ENCODE measurements at places on chromosomes 2 and 18.
A peak's percentile ranks its signal among the peaks of the same experiment; 100 is the strongest.

DNA sequence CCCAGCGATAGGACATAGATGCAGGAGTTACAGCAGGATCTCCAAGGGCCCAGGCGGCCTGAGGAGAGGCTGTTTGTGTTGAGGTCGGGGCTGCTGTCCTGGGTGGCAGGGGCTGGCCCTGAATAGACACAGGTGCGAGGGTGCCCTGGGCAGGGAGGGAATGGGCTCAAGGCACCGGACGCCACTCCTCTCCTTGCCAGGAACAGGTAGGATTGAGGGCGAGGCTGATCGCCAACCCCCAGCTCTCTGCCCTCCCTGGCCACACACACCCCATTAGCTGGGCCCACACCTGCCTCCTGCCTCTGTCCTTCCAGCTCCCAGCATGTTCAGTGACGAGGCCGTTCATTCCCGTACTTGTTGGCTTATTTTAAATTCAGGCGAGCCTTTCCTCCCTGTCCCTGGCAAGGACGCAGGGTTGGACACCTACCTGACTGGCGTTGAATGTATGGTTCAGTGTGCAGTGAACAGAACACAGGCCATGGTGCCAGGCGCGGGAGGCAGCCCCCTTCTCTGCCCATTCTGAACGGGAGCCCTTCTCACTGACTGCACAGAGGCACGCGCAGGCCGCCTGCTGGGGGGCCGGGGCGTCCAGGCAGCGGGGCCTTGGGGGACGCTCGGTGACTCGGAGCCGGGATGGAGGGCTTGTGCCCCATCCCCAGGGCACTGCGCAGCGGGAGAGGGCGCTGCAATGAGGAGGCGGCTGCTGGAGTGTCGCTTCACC is 41.3 kb upstream of the SNED1 start:
- DNase-seq = no peak

GRCh38 chr2:62800618-62801017 is 95.1 kb downstream of the EHBP1 start:
- DNase-seq = no peak

DNA sequence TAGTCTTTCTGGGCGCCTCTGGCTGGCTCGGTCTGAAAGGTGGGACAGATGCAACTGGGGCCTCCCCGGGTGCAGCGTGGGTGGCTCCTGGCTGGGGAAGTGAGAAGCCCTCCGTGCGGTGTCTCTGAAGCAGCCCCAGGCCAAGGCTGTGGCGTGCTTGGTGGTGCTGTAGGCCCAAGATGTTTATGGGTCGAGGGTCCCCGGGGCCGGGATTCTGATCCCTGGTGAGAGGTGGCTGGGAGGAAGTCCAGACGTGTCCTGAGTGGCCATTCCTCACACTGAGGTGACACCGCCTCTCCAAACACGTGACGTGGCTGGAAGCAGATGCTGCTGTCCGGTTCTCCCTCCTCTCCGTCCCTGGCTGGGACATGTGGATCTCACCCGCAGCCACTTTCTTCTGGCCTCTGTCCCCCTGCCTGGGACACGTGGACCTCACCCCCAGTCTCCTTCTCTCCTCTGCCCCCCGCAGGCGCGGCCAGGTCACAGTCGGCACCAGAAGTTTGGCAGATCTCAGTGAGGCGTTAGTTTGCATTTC is 12.6 kb downstream of the RTP5 start:
- DNase-seq = peak; percentile 73

GRCh38 chr18:813172-814071 is 1.4 kb upstream of the YES1 start:
- DNase-seq = peak; percentile 55

DNA sequence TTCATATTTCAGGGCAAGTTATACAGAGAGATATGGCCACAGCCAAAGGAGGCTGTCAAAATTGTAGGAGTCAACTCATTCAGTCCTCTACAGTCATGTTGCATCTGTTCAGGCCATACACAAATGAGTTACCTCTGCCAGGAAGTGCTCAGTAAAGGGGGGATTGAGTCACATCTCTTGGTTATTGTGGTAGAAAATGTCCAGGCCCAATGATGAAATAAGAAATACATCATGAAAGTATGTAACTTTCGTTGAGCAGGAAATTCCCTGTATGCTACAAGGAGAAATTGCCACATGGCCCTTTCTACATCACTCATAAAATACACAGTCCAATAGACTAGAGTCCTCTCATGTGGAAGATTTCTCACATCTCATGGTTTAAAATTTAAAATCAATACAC is 103.9 kb upstream of the COL3A1 start:
- DNase-seq = no peak

GRCh38 chr2:200744201-200744602 is 67.5 kb upstream of the BZW1 start:
- no peak for DNase-seq

DNA sequence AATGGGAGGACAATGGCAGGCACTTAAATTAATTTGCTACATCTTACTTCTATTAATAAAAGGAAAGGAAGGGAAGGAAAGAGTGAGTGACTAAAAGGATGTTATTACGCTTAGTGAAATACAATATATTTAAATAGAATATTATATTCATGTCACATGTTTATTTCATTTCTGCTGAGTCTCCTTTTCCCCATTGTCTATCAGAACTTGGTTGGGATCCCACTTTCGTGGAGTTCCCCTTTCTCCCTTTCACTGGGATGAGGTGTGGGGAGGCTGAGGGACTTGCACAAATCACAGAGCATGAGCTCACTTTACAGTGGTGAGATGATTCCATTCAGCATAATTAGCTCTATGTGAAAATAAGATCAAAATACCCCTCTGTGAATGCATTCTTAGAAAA is 730.6 kb downstream of the TSN start:
- no peak for DNase-seq

GRCh38 chr18:54749291-54749690 is 79.0 kb upstream of the RAB27B start:
- DNase-seq = no peak

- DNase-seq = no peak
These were observed 454.7 kb upstream of the CWC22 start for GRCh38 chr2:180461761-180462160.

DNA sequence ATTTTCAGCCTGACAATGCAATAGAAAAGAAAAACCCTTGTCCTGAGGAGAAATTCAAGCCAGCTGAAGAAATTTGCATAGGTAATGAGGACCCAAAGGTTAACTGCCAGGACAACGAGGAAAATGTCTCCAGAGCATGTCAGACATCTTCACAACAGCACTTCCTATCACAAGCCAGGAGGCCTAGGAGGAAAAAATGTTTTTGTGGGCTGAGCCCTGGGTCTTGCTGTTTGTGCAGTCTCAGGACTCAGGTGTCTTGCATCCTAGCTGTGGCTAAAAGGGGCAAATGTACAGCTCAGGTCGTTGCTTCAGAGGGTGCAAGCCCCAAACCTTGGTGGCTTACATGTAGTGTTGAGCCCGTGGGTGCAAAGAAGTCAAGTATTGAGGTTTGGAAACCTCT is 905.1 kb upstream of the FSHR start:
- no peak for DNase-seq

DNA sequence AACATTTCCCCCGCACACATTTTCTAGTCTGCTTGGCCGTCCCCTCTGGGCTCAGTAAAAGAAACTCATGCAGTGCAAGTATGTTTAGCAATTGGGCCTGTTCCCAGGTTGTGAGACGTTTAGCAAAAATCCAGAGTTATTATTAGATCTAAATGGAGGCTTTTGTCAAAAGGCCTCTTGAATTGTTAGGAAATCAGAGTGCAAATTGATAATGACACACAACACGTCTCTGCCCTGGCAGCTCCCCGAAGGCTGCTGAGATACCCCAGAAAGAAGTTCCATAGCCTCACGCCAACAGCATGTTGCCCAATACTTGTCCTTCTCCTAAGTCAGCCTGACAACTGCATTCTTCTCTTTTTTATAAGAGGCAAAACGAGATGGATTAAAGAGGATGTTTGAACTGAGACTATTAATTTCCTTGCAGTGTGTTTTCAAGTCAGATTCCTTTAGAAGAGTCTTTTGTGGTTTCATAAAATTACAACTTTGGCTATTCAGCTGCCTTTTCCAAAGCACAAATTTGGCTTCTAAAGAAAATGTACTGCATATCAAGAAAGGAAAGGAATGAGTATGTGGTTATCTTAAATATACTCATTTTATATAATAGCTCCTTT is 202.2 kb downstream of the TRIB2 start:
- DNase-seq = no peak

DNA sequence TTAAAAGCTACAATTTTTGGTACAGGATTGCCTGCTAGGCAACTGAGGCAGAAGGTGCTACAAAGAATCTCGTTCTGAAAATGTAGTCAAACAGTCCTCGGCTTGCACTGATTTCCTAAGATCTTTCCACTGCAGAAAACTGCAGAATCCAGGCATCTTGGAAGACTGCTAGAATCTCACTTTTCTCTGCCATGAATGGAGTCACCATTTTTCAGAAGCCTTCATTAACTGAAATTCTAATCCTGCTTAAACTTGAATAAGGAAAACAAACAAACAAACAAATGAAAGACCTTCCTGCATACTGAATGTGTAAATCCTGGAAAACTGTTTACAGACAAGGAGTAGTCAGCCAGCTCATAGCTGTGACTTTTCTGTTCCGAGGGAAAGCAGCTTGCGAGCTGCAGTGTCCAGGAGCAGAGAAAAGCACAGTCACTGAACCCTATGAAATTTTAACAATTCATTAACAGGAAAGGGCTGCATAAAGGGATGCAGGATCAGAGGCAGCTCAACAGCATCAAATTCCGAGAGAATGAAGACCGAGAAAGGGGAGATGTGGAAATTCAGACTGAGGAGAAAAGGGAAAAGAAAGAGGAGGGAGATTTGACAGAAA is 210.5 kb upstream of the PIK3C3 start:
- no peak for DNase-seq

DNA sequence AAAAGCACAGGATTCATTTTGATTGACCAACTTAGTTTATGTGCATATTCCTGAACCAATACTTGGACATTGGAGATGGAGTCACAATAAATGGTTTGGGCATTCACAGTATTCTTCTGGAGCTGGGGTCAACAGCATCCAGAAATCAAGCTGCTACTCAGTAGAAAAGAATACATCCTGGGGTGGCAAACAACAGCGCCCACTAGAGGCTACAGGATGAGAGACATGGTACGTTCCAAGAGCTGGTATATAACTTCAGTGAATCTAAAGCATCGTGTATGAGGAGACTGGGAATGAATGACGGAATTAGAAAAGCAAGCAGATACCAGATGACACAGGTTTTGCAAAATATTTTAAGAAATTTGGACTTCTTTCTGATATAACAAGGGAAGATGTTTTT is 142.9 kb upstream of the FIGN start:
- DNase-seq = no peak
